ENCODE measurements at places on chromosomes 7 and 10.

- DNase-seq, result no peak
These were observed 31.1 kb downstream of the TBATA start for GRCh38 chr10:70753841-70754621.

DNA sequence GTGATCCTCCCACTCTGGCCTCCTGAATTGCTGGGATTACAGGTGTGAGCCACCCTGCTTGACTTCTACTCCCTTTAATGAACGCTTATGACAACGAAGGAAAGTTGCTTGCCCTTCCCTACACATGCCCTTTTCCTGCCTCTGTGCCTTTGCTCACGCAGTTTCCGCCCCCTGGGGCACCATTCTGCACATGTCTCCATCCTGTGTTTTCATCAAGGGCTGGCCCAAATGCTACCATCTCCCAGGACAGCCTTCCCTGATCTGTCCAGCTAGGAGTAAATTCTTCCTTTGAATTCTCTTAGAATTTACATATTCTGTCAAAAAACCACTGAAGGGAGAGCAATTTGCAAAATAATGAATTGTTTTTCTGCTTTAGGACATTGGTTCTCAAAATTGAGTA lies 50.0 kb upstream of the KMT2C start:
- DNase-seq, result no peak

DNA sequence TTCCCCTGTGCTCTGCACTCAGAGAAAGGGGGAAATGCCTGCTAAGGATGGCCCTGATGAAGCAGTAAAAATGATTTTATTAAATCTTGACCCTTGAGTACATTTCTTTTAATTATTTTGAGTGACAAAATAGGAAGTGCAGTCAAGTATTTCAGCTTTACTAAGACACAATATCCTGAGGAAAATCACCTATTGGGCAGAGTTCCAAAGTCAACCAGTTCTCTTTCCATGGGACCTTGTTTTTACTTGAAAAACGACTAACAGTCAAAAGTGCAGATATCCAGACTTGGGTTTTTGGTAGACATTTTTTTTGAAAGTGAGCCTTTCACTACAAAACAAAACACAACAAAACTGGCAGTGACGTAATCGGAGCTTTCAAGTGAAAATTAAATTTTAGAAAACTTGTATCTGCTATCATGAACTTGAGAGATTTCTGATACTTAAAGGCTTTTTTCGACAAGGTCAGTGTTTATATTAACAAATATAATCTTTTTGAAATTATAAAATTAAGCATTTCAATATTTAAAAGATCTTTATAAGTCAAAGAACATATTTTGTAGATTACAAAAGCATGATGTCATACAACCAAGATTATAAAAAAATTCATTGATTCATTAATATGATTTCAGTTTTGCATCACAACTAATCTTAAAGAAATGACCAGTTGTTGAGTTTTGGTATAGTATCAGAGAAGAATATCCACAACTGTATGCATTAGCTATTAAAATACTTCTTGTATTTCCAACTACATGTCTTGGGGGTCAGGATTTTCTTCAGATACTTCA lies 513.8 kb upstream of the AKR1E2 start:
- DNase-seq, result no peak

GRCh38 chr10:77944519-77944918 lies 18.0 kb upstream of the DLG5 start:
- DNase-seq, result no peak

DNA sequence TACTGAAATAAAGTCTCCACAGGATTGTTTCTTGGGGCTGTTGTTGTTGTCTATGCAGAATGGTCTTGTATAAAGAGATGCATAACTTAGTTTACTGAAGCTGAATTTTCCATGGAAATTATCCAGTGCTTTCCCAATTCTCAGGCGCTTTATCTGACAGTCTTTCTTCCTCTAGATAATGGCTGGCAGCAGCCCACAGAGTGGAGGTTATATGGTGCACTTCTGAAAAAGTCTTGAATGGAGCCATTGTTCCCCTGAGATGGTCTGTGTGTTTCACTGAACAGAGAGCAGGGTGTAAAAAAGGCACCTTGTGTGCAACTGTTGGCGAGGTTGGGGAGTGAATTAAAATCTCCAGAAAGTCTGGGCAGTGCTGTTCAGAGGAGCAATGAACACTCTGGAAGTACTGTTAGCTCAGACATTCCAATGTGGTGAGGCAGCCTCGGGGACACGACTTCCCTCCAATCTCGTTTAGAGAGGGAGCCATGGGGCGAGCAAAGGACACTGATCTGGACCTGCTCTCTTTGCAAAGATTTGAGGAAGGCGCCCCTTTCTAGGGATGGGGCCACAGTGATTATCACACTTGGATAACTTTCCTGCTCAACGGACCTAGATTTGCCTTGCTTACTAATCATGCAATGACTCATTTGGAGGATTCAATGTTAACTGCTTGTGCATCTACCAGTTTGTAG lies 2.0 kb upstream of the PLCE1 start:
- DNase-seq, result no peak

DNA sequence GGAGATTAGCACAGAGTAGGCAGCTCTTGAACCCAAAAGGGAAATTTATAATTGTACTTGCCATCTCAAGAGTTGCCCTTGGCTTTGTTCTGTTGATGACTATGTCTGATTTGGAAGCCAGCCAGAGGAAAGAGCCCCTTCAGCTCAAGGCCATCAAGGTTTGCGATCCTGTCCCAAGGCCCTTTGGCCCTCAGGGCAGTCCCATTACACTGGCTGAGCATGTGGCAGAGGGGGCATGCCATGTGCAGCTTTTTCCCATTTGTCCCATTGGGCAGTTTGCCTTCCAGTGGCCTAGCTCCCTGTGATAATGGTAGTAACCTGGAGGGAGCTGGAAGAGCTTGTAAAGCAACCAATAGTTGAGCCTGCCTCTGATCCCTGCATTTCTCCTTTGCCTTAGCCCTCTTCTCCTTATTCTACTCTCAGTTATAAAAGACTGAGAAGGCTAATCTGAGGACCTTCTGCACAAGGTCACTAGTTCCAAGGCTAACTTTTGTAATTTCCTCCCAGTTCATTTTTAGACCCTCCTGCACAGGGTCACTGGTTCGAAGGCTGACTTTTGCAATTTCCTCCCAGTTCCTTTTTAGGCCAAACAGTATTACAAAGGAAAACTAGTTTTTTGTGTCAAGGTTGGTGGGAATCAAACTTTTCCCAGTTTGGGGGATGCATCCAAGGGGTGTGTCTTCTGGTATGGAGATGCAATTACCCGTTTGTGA lies 31.0 kb upstream of the ARHGAP12 start:
- DNase-seq, result no peak
